ENCODE measurements at places on chromosomes 6 and 20.

DNA sequence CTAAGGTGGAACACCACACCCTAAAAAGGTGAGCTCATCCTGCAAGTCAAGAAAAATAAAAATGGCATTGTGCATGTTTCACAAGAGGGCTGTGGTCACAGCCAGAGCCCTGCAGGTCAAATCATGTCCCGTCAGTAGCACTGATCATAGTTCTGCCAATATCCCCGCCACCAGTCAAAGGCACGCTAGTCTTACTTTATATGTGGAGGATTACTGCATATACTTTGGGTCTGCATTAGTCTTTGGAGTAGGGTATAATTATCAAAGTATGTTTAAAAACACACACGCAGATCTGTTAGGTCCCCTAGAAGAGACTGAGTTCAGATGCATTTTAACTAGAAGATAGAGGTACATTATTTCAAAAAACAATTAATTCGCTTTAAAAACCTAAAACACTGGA, 1.8 kb downstream of the PERP start:
- DNase-seq = no peak
- peak overlapping the region; percentile 22 for H3K27ac ChIP-seq
- no peaks in the 10 kb centered on the region for H3K36me3 ChIP-seq
- H3K4me1 ChIP-seq = no peaks in the 10 kb centered on the region

DNA sequence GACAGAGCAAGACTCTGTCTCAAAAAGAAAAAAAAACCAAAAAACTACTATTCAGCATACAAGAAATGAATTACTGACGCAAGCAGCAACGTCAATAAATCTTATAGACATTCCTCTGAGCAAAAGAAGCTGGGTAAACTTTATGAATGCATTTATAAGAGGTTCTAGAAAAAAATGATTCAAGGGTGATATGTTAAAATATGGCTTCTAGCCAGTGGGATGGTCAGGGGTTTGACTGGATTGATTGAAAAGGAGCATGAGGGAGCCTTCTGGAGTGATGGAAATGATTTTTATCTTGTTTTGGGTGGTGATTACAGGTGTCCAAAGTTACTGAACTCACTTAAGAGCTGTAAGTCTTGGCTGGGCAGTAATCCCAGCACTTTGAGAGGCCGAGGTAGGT, 64.9 kb upstream of the SALL4 start:
- no peaks in the 10 kb centered on the region for H3K36me3 ChIP-seq
- H3K4me1 ChIP-seq = peaks cover 6% of the 10 kb centered on the region
- no peak for DNase-seq
- no peak overlapping the region for H3K27ac ChIP-seq
- no peaks in the 10 kb centered on the region for H3K27me3 ChIP-seq

- H3K4me3 ChIP-seq = no peak overlapping the region
- H3K36me3 ChIP-seq = no peaks in the 10 kb centered on the region
- H3K4me1 ChIP-seq = no peaks in the 10 kb centered on the region
- H3K27me3 ChIP-seq = no peaks in the 10 kb centered on the region
- no peak overlapping the region for H3K27ac ChIP-seq
Measured at GRCh38 chr20:20253744-20254330, 114.1 kb upstream of the INSM1 start.

GRCh38 chr6:6724539-6725467, 136.3 kb downstream of the LY86 start:
- no peaks in the 10 kb centered on the region for H3K27me3 ChIP-seq
- H3K4me3 ChIP-seq = no peak overlapping the region
- no peaks in the 10 kb centered on the region for H3K36me3 ChIP-seq
- DNase-seq = peak; percentile 69
- H3K4me1 ChIP-seq = peaks cover 16% of the 10 kb centered on the region
- H3K27ac ChIP-seq = no peak overlapping the region

- no peak for DNase-seq
- no peak overlapping the region for H3K4me3 ChIP-seq
- H3K4me1 ChIP-seq = no peaks in the 10 kb centered on the region
- H3K36me3 ChIP-seq = no peaks in the 10 kb centered on the region
- no peaks in the 10 kb centered on the region for H3K27me3 ChIP-seq
Measured at GRCh38 chr6:34179106-34179720, 33.3 kb upstream of the GRM4 start.

- no peaks in the 10 kb centered on the region for H3K36me3 ChIP-seq
- H3K27ac ChIP-seq = peak overlapping the region; percentile 58
- H3K4me3 ChIP-seq = peak overlapping the region; percentile 37
- no peaks in the 10 kb centered on the region for H3K27me3 ChIP-seq
- DNase-seq = peak; percentile 38
Measured at GRCh38 chr6:89985751-89986493, 91.7 kb downstream of the GJA10 start.

GRCh38 chr20:17017232-17017631, 209.6 kb upstream of the PCSK2 start:
- no peak overlapping the region for H3K4me3 ChIP-seq
- no peaks in the 10 kb centered on the region for H3K36me3 ChIP-seq
- H3K4me1 ChIP-seq = no peaks in the 10 kb centered on the region
- DNase-seq = no peak
- H3K27me3 ChIP-seq = no peaks in the 10 kb centered on the region

Measured in neuronal stem cell (in vitro differentiated cells).